ENCODE measurements at places on chromosomes 3 and 15.

DNA sequence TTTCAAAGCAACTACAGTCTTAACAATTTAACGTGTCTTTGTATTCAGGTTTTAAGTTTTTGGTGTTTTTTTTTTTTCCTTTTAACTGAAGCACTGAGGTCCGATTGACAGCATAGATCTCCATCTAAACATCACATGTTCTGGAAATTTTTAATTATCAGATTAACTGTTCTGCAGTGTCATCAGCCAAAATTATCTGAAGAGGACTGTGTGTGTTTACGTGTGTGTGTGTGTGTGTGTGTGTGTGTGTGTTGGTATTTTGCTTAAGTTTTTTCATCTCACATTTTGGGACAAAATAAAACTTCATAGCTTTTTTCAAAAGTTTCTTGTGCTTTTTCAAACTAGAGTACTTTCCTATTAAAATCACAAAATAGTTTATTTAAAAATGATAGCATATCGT is 1.8 kb downstream of the PIK3CA start:
- no peak for DNase-seq

DNA sequence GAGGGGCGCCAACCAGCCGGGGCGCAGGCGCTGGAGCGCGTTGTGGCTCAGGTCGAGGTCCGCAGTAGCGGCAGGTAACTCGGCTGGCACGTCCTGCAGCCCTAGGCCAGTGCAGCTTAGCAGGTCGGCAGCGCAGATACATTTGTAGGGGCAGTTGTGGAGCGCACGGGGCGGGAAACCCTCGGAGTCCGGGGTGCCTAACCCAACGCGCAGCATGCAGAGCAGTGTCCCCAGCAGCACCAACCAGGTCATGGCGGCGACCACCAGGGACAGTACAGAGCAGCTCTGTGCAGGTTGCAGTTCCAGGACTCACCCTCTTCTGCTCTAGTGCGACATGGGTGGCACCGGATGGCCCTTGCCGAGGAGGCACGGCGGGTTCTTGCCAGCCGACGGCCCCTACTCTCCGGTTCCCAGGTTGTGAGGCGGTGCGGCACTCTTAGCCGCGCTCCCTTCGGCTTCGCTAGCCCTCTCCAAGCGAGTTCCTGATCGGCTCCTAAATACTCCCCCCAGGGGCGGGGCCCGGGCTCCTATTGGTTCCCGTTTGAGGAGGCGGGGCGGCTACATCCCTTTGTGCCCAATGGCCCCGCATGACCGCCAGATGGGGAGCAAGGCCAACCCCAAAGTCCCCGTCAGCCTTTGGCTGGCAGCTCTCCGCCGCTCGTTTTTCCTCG is at the start of gene AMIGO3:
AMIGO3 (minus strand) TSS at position 471 of the 671 bp plus-strand sequence; CDS start at position 252, 219 bp downstream.
- peak; percentile 85 for DNase-seq

- peak; percentile 17 for DNase-seq
Observed at GRCh38 chr15:31235311-31236183, 91.1 kb upstream of the KLF13 start.

GRCh38 chr15:68303134-68303533 is 25.6 kb downstream of the FEM1B start:
- no peak for DNase-seq

GRCh38 chr3:41424543-41425300 is 225.4 kb downstream of the CTNNB1 start:
- no peak for DNase-seq

- no peak for DNase-seq
Observed at GRCh38 chr15:83164771-83165404, 42.7 kb downstream of the HDGFL3 start.

DNA sequence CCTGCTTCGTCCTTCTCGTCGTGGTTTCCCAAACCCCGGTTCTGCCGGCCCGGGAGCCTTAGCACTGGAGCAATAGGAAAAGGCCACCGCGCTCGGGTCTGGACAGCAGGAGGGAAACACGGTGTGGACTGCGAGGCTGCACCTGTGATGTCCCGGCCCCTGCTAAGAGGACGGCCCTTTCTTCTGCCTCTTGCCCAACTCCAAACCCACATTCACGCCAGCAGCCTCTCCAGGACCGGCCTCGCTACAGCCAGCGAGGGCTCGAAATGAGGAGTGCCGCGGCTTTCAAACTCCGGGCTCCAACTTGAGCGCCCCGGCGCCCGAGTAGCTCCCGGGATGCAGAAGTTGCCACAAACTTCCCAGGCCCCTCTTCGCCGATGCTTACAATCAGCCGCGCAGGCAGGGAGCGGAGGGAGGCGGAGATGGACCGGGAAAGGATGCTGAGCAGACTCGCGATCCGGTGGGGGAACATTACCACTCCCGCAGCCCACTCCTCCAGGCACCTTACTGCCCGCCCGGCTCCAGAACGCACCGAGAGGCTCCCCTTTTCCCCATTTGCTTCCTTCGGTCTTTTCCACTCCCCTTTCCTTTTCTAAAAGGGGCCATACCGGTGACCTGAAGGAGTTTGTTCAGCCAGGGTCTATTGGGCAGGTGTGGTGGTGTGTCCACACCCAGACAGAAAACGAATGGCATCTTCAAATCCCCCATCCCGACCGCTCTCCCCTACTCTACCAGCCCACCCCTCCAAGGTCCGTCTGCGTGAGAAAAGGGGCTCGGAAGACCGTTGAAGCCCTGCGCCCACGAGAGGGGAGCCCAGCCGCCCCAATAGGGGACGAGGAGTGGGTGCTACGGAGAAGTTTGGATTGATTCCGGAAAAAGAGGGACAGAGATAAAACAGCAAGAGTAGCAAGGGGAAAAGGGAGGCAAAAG is 18.8 kb upstream of the SATB1 start:
- DNase-seq, result peak; percentile 43

DNA sequence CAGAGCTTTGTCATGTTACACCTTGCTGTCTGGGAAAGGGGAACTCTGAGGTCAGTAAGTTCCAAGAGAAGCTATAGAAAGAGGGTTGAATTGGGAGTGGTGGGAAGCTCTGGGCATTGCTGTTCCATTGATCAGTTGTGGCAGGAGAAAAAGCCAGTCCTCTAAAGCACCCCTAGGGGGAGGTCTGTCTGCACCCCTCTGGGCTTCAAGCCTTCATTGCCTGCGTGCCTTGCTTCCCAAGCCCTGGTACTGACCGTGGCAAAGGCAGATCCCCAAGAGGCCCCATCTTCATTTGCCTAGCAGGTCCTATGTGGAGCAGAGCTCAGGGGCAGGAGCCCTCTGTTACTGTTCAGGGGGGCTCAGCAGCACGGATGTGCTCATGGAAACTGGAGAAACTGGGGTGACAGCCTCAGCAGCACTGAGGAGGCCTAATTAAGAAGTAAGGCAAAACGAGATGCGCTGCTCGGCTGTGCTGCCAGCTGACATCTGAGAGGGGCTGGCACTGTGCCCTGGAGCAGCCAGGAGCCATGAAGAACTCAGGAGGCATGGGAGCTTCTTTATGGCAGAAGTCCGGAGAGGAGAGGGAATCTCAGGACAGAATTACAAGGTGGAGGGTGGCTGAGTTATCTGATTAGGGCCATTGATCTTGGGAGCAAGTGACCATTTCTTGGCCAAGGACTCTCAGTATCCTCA is 270.9 kb downstream of the RPLP1 start:
- peak; percentile 31 for DNase-seq

GRCh38 chr15:88920186-88920891 is 7.2 kb upstream of the MFGE8 start:
- DNase-seq, result no peak

DNA sequence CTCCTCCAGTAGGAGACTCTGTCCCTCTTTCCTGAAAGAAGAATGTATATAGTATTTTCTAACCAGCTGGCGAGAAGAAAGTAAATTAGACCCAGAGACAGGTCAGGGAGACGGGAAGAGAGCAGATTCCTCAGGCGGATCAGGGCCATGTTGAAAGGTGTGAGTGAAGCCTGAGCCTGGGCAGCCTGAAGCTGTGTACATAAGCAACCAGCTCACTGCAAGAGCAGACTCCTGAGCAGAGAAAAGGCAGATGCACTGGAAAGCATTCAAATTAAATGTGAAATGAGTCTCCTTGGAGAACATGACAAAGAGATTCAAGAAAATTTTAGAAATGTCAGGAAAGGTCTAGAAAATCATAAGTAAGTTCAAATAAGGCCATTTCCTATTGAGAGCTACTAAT is 165.8 kb downstream of the GOLIM4 start:
- DNase-seq, result no peak

DNA sequence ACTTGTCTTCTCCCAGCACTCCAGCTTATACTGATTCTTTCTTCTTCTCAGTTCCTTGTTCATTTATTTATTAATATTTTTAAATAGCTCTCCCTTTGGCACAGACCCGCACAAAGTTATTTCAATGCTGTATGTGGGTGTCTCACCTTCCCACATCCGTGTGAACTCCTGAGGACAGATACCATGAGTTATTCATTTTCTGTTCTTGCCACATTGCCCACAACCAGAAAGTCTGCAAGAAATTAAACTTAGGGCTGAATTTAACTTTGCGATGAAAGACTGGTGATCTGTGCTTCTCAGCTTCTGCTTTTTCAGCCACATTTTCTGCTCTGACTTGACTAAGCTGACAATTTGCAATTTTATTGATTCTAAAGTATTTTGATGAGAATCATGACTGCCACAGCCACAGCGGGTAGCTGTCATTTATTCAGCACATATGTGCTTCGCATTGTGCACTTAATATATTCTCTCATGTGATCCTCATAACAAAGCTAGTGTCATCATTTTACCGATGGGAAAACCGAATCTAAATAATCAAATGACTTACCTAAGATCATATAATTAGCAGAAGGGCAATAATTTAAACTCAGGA is 569.8 kb downstream of the EDEM1 start:
- DNase-seq, result no peak

- DNase-seq, result no peak
Observed at GRCh38 chr15:68330901-68331300, 53.4 kb downstream of the FEM1B start.

- no peak for DNase-seq
Observed at GRCh38 chr15:39594446-39595337, 13.8 kb downstream of the THBS1 start.

GRCh38 chr15:48149858-48150257 is 28.2 kb downstream of the MYEF2 start:
- DNase-seq, result no peak

DNA sequence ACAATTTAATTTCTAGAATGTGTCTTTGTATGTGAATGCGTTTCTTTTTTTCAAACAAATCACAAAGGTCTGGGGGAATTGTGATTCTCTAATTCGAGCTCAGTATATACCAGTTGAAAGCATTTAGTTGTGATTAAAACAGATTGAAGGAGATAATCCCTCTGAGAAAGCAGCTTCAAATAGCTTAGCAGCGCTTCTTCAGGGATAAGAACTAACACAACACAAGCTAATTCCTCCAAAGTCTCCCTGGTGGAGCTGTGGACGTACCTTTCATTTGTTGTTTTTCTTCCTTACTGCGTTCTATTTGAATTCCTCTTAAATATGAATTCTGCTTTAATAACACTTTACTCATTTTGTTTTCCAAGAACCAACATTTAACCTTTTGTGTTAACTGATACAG is 286.7 kb downstream of the ROBO2 start:
- no peak for DNase-seq

DNA sequence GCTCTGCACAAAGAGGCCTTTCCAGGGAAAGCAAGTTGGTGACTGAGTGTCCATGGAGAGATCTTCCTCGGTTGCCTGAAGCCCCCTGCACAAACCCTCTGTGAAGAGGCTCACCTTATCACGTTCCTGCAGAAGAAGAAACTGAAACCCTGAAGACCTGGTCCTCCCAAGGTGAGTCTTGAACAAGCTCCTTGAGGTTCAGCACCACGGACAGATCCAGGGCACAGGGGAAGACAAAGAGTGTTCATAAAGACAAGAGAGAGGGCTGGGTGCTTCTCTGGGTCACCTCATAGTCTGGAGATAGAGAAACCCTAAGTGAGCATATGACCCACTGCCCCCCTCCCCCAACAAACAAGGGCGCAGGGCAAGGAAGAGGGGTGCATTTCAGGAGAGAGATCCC is 21.7 kb upstream of the TBC1D21 start:
- DNase-seq, result no peak

GRCh38 chr3:24047513-24047912 is 102.4 kb downstream of the NR1D2 start:
- no peak for DNase-seq

DNA sequence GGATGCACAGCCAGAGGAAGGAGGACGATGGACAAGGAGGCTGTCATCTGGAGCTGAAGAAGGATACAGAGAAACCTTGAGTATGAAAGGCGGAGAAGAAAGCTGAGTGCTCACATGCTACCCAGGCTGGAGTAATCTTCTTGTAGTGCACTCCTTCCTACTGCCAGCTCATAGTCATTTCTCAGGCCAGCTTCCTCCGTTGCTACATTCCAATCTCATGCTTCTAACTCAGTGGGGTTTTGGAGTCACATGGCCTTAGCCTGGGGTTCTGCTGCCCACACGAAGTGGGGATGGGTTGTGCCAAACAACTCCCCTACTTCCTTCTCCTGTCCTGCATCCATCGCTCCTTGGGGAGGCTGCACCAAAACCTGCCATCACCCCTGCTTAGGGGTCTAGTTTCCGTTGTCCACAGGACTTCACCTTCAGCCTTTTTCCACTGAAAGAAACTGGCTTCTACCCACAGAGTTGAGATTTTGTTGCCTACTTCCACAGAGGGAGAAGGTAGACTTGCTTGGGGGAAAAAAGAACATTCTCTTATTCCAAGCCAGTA is 239.9 kb downstream of the EPHB1 start:
- no peak for DNase-seq

DNA sequence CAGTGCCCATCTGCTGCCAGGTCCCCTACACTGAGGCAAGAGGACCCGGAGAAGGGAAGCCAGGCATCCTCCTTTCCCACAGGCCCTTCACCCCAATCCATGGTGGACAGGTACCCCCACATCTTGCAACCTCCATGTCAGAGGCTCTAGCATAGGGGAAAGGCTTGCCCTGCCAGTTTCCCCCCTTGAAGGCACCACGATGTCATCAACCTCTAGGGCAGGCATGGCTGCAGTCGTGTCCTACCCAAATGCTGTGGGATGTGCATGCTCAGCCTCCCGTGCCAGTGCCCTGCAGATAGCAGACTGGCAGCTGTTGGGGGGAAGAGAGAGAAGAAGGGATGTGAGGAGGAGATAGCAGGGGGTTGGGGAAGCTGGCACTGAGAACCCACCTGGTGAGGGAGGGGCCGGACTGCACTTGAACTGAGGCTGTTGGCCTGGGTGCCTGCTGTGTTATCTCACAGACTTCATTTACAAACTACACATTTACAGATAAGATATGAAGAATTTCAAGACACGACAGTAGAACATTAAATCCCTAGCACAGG is 197.5 kb downstream of the ADAMTS9 start:
- DNase-seq, result no peak

GRCh38 chr3:52346623-52347530 is 30.8 kb downstream of the DNAH1 start:
- no peak for DNase-seq

- no peak for DNase-seq
Observed at GRCh38 chr15:38514601-38515000, 50.0 kb downstream of the RASGRP1 start.

DNA sequence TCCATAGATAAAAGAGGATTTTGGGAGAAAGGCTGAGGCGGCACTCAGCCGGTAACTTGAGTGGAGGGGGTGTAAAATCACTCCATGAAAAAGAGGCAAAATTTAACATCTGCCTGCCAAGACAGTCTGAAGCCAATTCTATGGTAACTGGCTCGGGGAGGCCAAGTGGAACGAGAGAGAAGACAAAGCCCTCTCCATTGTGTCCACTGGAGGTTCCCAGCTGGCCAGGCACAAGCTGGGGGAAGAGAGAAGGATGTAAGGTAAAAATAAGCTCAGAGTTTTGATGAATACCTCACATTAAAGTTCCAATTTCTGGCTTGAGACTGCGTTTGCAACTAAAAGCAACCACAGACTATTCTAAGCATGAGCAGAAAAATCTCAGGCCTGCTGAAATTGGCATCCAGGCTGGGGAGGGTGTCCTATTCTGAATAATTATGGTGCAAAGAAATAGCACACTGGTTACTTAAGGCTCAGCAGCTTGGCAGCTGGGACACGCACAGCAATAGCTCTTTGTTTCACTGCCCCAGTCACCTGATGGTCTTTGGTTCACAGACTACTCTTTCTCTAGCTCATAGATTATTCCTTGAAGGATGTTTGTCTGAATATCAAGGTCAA is 48.8 kb downstream of the CHRD start:
- DNase-seq, result no peak

Data from NCI-H2029 (cell line).